ENCODE measurements at places on chromosomes 2 and 18. TPM values are rescaled to one million over a fixed set of nuclear protein-coding genes. Genes with fewer than 3 reads are reported as not detected.

DNA sequence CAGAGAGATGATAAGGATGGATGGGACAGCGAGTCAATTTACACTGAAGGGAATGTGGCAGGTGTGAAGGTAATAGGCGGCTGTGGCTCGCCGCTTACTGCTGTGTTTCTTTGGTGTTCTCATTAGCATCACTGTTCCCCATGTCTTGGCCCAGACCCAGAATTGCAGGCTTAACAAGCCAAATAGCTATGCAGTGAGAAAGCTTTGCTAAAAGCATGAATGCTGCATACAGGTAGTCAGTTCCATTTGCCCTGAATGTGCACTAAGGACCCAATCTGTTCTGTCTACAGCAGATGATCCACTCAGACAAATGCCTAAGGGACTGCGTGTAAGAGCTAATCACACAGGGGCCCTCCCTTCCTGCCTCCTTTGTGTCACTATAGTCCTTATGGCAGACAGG is 262.6 kb downstream of the DCDC2C start:
- no peaks in the 10 kb centered on the region for H3K36me3 ChIP-seq
- H3K4me3 ChIP-seq: no peak overlapping the region
- H3K27ac ChIP-seq: no peak overlapping the region
- no peaks in the 10 kb centered on the region for H3K27me3 ChIP-seq
- no peak for DNase-seq
- no peaks in the 10 kb centered on the region for H3K4me1 ChIP-seq

DNA sequence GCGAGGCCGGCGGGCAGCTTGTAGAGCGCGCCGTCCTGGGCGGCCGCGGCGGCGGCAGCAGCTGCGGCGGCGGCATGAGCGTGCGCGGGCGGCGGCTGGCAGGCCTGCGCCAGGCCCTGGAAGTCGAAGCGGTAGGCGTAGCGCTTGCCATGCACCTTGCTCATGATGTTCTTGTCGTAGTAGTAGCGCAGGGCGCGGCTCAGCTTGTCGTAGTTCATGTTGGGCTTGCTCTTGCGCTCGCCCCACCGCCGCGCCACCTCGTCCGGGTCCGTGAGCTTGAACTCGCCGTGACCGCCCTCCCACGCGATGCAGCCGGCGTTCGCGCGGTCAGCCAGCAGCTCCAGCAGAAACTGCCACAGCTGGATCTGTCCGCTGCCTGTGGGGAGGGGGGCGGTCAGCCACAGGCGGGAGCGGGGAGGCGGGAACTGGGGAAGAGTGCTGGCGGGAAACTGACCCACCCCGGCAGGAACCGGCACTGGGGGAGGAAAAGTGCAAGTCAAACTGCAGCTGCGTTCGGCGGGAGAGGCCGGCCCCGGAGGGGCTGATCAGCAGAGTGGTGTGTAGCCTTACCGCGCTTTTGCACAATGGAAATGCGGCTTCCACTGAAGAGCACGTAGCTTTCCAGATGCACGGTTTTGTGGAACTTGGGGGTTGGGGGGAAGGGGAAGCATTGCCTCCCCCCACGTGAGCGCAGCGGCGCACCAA is 3.0 kb downstream of the FEV start:
- peaks cover 97% of the 10 kb centered on the region for H3K27me3 ChIP-seq
- peaks cover 10% of the 10 kb centered on the region for H3K4me1 ChIP-seq
- H3K27ac ChIP-seq: no peak overlapping the region
- no peaks in the 10 kb centered on the region for H3K36me3 ChIP-seq

- no peaks in the 10 kb centered on the region for H3K4me1 ChIP-seq
- no peaks in the 10 kb centered on the region for H3K36me3 ChIP-seq
- H3K27me3 ChIP-seq: no peaks in the 10 kb centered on the region
- no peak overlapping the region for H3K27ac ChIP-seq
These were observed 296.9 kb upstream of the TRIB2 start for GRCh38 chr2:12419803-12420202.

The DQX1 gene
- total RNA-seq: not detected

The FOXI3 gene
- not detected for total RNA-seq

- DNase-seq: no peak
- no peaks in the 10 kb centered on the region for H3K36me3 ChIP-seq
- no peak overlapping the region for H3K4me3 ChIP-seq
- no peaks in the 10 kb centered on the region for H3K4me1 ChIP-seq
These were observed 19.2 kb upstream of the TMEM177 start for GRCh38 chr2:119659601-119660342.

The MYCN gene
- total RNA-seq: 0.98 TPM

DNA sequence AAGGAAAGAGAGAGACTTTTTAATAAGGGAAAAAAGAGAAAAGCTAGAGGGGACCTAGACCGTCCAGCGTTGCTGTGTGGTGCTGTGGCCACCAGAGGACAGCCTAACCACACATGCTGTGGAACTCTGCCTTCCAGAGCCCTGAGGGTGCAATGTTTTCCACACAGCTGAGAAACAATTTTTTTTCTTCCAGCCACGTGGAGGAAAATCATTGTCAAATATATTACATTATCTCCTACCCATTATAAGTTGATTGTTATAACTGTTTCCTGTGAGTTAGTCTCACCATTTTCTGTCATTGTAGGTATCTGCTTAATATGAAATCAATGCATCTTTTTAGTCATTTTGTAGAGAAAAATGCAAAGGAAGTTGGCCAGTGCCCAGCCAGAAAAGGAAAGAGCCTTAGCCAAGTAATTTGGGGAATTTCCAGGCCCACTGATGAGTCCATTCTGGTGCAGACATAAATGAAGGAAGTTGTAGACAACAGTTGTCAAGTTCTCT is 5.9 kb upstream of the MRPL19 start:
- H3K4me1 ChIP-seq: no peaks in the 10 kb centered on the region
- H3K27me3 ChIP-seq: no peaks in the 10 kb centered on the region
- no peak overlapping the region for H3K4me3 ChIP-seq
- H3K27ac ChIP-seq: peak overlapping the region; percentile 40
- no peaks in the 10 kb centered on the region for H3K36me3 ChIP-seq
- DNase-seq: peak; percentile 58

- H3K36me3 ChIP-seq: no peaks in the 10 kb centered on the region
- H3K27me3 ChIP-seq: peaks cover 3% of the 10 kb centered on the region
- no peak overlapping the region for H3K4me3 ChIP-seq
- no peak overlapping the region for H3K27ac ChIP-seq
These were observed 264.4 kb downstream of the MTX2 start for GRCh38 chr2:176533505-176534193.

The SFTPB gene
- total RNA-seq: 3.7 TPM

DNA sequence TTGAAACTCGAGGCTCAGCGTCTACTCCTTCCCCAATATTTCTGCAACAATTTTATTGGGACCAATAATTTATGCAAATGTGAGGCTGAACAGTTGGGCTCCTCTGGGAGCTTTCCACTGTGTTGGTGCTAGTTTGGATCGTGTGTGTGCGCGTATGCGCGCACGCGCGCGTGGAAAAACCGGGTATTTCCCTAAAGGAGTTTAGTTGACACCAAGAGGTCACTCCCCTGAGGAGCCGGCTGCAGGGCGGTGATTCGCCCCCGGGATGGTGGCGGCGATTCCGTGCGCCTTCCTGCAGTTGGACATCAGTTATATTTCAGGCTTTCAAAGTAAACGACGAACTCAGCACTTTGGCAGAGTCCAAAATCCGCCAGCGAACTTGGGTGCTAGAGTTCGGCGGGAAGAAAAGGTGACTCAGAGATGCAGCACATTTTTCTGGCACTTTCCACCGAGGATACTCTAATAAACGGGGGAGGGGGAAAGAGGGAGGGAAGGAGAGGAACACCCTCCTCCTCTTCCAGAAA is 186.5 kb upstream of the FANCL start:
- no peaks in the 10 kb centered on the region for H3K27me3 ChIP-seq
- no peaks in the 10 kb centered on the region for H3K4me1 ChIP-seq
- no peaks in the 10 kb centered on the region for H3K36me3 ChIP-seq
- no peak for DNase-seq
- H3K4me3 ChIP-seq: peak overlapping the region; percentile 58

- peak overlapping the region; percentile 24 for H3K27ac ChIP-seq
- H3K27me3 ChIP-seq: no peaks in the 10 kb centered on the region
- no peak for DNase-seq
- no peak overlapping the region for H3K4me3 ChIP-seq
These were observed 10.6 kb downstream of the VAPA start for GRCh38 chr18:9924371-9924943.

DNA sequence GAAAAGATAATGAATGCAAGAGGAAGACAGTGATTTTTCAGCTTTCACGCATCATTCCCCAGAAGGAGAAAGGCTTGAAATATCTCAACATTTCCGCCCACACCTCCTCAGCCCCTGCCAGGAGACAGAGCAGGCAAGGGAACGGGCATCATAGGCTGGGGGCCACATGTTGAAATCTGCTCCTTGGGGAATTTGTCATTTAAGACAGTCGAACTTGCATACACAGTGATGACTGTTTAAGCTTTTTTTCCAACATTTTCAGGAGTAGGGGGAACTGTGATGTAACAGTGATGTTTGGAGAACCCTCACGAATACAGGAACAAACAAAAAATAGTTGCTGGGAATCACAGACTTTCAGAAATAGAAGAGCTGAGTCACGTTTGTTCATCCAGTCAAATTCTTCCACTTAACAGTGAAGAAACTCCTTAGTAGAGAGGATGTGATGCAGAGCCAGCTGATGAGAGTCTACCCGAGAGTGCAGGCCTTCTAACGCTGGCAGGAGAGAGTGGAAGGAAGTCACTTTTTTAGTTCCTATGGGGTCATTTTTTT is 266.8 kb downstream of the ALPK2 start:
- no peaks in the 10 kb centered on the region for H3K36me3 ChIP-seq
- no peak overlapping the region for H3K4me3 ChIP-seq
- H3K4me1 ChIP-seq: no peaks in the 10 kb centered on the region
- DNase-seq: no peak

- H3K4me3 ChIP-seq: no peak overlapping the region
- no peak overlapping the region for H3K27ac ChIP-seq
- DNase-seq: no peak
- H3K36me3 ChIP-seq: no peaks in the 10 kb centered on the region
- no peaks in the 10 kb centered on the region for H3K4me1 ChIP-seq
- H3K27me3 ChIP-seq: no peaks in the 10 kb centered on the region
These were observed 82.7 kb downstream of the C2orf74 start for GRCh38 chr2:61244694-61245093.

DNA sequence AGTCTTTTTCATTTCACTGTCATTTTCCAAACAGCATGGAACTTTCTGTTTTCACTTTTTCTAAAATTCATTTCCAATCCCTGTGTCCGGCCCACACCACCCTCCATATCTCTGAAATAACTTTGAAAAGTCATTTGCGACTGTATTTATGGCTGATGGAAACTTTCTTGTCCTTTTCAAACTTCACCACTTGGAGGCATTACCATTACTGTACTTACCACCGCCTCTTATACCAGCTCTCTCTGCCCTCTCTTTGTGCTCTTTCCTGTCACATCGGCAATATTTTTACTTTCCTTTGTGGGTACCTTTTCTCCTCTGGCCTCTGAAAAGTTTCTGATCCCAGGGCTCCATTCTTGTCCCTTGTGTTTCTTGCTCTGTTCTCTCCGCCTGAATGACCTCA is 39.5 kb upstream of the IL1RL1 start:
- no peaks in the 10 kb centered on the region for H3K36me3 ChIP-seq
- DNase-seq: no peak
- no peak overlapping the region for H3K27ac ChIP-seq
- no peaks in the 10 kb centered on the region for H3K4me1 ChIP-seq

DNA sequence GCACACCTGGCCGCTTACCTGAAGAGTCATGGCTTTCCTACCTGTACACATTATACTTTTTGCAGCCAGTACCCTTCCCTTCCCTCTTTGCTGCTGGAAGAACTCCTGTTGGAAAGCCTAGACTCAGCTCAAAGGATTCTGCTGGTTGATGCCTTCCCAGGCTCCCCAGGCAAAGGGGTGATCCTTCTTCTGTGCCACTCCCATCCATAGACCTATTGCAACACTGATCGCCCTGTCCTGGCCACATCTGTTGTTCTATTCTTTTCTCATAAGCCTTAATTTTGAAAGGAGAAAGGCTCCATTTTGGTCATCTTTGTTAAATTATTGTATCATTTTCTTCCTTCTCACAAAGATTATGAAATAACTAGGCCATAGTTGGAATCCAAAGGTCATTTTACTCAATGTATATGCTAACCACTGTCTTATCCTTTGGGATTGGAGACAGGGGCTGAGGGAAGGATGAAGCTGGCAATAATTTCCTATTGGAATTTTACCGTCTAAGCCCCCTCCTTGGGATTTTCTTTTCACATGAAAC is 3.4 kb upstream of the PRKCE start:
- H3K36me3 ChIP-seq: no peaks in the 10 kb centered on the region
- no peak for DNase-seq
- no peak overlapping the region for H3K27ac ChIP-seq
- no peak overlapping the region for H3K4me3 ChIP-seq

DNA sequence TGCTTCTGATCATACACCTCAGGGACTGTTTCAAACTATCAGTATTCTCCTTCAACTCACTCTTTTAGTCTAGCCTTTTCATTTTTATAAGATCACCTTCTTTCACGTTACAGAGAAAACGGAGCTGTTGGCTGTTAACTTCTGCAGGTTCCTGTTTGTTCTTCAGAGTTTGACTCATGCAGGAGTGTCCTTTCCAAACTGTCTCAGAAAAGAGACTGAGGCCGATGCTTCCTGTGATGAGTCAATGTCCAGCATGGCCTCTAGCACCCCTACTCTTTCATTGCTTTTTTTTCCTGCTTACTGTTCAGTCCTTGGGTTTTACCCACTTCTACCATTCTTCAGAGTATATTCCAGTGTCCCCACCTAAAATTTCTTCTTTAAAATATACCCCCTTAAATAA is 240.8 kb upstream of the RGPD4 start:
- no peaks in the 10 kb centered on the region for H3K36me3 ChIP-seq
- no peak for DNase-seq
- no peak overlapping the region for H3K27ac ChIP-seq
- H3K4me3 ChIP-seq: no peak overlapping the region
- no peaks in the 10 kb centered on the region for H3K4me1 ChIP-seq

The CNTNAP5 gene
- not detected for total RNA-seq

DNA sequence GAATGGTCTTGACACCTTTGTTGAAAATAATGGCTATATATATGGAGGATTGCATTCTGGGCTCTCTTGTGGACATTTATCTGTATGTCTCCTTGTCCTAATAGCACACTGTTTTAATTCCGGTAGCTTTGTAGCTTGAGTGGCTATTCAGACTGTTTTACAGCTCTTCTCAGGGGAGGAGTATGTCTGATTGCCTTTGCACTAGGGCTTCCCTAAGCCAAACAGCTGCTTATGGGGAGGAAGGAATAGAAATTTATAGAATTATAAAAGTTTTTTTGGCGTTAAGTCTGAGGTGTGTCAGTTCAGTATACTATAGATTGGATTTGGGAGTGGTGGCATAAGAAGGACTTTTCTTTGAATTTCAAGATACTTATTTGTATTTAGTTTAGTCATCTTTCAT is 12.6 kb downstream of the SEH1L start:
- no peak overlapping the region for H3K4me3 ChIP-seq
- H3K27ac ChIP-seq: no peak overlapping the region
- no peaks in the 10 kb centered on the region for H3K27me3 ChIP-seq
- no peaks in the 10 kb centered on the region for H3K4me1 ChIP-seq

GRCh38 chr2:204150721-204151120 is 214.2 kb downstream of the ICOS start:
- H3K4me3 ChIP-seq: no peak overlapping the region
- no peaks in the 10 kb centered on the region for H3K4me1 ChIP-seq
- DNase-seq: no peak
- no peaks in the 10 kb centered on the region for H3K36me3 ChIP-seq
- no peaks in the 10 kb centered on the region for H3K27me3 ChIP-seq
